ENCODE measurements at places on chromosomes 11 and 22.

- no peaks in the 10 kb centered on the region for H3K27me3 ChIP-seq
- H3K4me3 ChIP-seq, result no peak overlapping the region
- H3K27ac ChIP-seq, result no peak overlapping the region
- peaks cover 19% of the 10 kb centered on the region for H3K4me1 ChIP-seq
- H3K36me3 ChIP-seq, result no peaks in the 10 kb centered on the region
These were observed 59.6 kb upstream of the EMID1 start for GRCh38 chr22:29146091-29146560.

DNA sequence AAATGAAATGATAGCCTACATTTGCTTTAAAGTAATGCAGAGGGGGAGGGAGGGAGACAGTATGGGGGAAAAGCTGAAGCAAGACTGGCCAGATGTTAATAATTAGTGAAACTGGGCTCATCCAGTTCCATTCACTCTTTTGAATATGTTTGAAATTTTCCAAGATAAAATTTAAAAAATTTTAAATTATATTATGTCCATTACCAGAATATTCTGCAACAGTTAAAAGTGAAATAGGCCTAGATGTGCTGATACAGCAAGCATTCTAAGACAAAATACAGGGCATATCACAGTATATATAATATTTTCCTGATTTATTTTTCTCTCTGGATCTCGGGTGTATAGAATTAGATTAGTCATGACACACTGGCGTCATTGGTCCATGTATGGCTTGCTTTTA is 13.6 kb upstream of the ZNRF3 start:
- H3K27me3 ChIP-seq, result no peaks in the 10 kb centered on the region
- peaks cover 2% of the 10 kb centered on the region for H3K4me1 ChIP-seq
- no peaks in the 10 kb centered on the region for H3K36me3 ChIP-seq
- DNase-seq, result no peak
- no peak overlapping the region for H3K27ac ChIP-seq

DNA sequence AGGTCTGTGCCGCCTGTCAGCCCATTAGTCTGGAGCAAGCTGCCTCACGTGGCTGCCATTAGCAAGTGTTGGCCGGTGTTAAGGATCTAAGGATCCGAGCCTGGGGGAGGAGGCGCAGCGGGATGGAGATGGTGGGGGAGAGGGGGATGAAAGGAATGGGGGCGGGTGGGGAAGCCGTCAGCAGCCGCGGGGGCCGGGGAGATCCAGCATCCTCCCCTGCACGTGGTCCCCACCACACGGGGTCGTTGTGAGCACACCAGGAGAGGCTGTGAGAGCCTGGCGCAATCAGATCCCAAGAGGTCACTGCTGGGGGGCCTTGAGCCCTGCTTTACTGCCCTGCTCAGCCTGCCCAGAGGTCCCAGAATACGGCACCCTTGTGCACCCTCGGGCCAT is 7.3 kb downstream of the CABP7 start:
- peak; percentile 39 for DNase-seq
- peaks cover 3% of the 10 kb centered on the region for H3K27me3 ChIP-seq
- H3K4me3 ChIP-seq, result no peak overlapping the region
- no peaks in the 10 kb centered on the region for H3K4me1 ChIP-seq
- H3K27ac ChIP-seq, result no peak overlapping the region

DNA sequence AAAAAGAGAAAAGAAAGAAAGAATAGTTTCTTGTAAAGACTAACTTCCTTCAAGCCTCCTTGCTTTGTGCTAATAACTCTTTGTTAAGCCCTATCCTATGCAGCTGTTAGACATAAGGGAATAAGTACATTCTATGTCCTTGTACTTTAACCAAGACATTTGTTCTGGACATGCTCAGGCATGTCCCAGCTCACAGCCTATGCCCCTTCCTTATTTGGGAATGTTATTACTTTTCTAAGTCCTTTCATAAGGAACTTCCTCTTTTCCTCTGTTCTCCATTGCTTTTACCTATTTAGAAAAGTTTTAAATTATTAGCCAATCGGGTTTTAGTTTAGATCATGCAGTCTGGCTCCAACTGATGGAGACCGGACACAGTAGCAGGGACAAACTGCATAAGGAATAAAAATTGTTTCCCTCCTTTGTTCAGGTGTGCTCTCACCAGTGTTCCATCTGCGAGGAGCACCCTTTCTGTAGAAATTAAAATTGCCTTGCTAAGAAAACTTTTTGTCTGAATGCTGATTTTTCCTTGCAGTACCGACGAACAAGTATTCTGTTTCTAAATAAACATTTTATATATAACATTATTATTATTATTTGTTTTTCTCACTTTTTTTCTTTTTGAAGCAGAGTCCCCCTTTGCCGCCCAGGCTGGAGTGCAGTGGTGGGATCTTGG is 21.6 kb upstream of the SPINDOC start:
- no peak for DNase-seq
- no peaks in the 10 kb centered on the region for H3K27me3 ChIP-seq
- H3K4me3 ChIP-seq, result no peak overlapping the region

DNA sequence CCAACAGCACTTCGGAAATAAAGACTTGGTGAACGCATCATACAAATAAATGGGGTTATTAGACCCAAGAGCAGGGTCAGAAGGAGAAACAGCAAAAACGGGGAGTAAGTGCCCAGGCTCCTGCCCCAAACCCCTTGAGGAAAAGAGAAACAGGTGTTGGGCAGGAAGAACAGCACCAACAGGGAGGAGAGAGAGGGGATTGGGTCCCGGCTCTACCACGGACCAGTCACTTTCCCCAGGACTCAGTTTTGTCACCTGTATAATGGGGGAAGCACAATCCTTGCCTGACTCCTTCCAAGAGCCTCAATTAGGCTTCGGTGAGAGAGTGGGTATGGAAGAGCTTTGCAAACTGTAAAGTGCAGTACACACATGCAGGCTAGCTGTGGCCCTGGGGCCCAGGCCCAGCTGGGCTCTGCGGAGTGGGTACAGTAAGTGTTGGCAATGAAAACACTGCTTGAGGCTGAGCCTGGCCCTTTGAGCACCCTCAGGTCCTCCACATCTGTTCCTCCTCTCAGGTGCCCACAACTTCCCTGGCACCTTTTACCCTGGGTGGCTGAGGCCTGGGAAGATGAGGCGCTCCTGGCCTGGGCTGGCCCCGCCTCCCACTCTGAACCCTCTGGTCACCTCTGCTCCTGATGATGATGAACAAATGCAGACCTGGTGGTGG is 8.9 kb downstream of the SLC29A2 start:
- peaks cover 40% of the 10 kb centered on the region for H3K36me3 ChIP-seq
- no peaks in the 10 kb centered on the region for H3K27me3 ChIP-seq
- no peak overlapping the region for H3K27ac ChIP-seq
- H3K4me1 ChIP-seq, result peaks cover 11% of the 10 kb centered on the region

GRCh38 chr11:33257897-33258630 is 883 bp downstream of the HIPK3 start:
- H3K4me3 ChIP-seq, result peak overlapping the region; percentile 71
- no peaks in the 10 kb centered on the region for H3K36me3 ChIP-seq
- peak; percentile 76 for DNase-seq

DNA sequence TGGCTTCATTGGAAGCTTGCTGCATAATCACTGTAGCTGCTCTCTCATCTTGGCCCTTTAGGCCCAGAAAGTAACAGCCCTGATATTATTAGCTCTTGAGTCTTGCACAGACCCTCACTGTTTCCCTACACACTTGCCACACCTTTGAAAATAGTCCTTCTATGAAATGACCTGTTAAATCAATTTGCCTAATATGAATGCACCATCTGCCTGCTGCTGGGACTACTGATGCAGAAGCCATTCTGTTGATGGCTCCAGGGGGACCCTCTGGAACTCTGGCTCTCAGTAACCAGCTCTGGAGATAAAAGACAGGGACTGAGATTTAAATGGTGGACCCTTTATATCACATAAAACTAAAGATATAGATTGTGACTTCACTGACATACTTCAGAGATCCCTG is 14.7 kb upstream of the AMPD3 start:
- no peak overlapping the region for H3K4me3 ChIP-seq
- DNase-seq, result no peak
- no peak overlapping the region for H3K27ac ChIP-seq
- peaks cover under 1% of the 10 kb centered on the region for H3K27me3 ChIP-seq

GRCh38 chr11:25180187-25180586 is 683.3 kb downstream of the LUZP2 start:
- H3K27ac ChIP-seq, result no peak overlapping the region
- no peak for DNase-seq

DNA sequence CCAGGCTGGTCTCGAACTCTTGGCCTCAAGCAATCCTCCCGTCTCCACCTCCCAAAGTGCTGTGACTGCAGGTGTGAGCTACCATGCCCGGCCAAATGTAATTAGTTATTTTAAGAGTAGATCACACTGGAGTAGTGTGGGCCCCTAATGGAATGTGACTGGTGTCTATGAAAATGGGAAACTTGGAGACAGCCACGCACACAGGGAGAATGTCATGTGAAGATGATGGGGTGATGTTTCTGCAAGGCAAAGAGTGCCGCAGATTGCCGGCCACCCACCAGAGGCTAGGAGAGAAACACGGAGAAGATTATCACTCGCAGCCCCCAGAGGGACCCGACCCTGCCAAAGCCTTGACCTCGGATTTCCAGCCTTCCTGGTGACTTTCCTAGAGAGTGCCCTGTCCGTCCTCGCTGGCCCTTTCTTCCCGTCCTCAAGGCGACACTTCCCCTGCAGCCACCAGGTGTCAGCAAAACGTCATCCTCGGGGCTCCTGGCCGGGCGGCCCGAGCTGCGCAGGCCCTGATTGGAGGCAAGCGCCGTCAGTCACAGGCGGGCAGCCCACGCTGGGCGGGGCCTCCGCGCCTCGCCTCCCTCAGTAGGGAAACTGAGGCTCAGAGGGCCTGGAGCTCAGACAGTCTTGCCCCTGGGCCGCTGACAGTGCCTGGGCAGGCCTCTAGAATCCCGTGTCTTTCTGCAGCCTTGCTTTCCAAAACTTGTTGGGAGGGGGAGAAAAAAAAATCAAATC is 16.3 kb downstream of the CRYBB2 start:
- no peaks in the 10 kb centered on the region for H3K4me1 ChIP-seq
- H3K27me3 ChIP-seq, result no peaks in the 10 kb centered on the region
- H3K36me3 ChIP-seq, result no peaks in the 10 kb centered on the region
- DNase-seq, result peak; percentile 80
- no peak overlapping the region for H3K27ac ChIP-seq
- H3K4me3 ChIP-seq, result no peak overlapping the region
